ENCODE measurements at places on chromosomes 1 and 21.

DNA sequence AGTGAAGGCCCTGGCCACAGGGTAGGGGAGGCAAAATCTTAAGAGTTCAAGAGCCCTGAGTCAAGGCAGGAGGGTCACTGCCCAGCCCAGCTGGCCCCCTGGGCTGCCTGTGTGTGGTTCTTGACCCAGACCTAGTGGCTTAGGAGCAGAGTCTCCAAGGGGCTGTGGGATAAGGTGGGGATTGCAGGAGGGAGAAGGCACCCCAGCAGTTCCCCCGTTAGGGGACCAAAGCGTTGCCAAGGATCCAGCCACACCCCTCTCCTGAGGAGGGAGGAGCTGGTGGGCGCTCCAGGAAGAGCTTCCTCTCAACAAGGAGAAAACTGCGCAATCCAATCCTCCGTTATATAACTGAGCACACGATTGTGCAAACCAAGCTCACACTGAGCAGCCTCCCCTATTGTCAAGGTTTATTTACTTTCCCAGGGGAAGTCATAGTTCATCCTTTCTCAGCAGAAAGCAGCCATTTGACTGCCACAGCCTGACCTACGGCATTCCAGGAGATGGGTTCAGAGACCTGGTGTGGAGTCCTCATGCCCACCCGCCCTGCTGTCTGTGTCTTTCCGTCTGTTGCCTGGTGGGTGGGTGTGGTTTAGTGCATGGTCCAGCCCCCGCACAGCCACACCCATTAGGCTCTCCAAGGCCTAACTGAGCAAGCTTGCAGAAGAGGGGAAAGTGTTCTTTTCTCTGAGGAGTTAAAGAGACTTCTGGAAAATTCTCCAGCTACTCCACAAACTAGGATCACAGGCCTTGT lies 3.5 kb downstream of the EPHX1 start:
- no peak for DNase-seq

GRCh38 chr1:2019571-2020309 lies 595 bp downstream of the GABRD start:
- no peak for DNase-seq

GRCh38 chr1:178912597-178912996 lies 41.7 kb upstream of the ANGPTL1 start:
- no peak for DNase-seq

DNA sequence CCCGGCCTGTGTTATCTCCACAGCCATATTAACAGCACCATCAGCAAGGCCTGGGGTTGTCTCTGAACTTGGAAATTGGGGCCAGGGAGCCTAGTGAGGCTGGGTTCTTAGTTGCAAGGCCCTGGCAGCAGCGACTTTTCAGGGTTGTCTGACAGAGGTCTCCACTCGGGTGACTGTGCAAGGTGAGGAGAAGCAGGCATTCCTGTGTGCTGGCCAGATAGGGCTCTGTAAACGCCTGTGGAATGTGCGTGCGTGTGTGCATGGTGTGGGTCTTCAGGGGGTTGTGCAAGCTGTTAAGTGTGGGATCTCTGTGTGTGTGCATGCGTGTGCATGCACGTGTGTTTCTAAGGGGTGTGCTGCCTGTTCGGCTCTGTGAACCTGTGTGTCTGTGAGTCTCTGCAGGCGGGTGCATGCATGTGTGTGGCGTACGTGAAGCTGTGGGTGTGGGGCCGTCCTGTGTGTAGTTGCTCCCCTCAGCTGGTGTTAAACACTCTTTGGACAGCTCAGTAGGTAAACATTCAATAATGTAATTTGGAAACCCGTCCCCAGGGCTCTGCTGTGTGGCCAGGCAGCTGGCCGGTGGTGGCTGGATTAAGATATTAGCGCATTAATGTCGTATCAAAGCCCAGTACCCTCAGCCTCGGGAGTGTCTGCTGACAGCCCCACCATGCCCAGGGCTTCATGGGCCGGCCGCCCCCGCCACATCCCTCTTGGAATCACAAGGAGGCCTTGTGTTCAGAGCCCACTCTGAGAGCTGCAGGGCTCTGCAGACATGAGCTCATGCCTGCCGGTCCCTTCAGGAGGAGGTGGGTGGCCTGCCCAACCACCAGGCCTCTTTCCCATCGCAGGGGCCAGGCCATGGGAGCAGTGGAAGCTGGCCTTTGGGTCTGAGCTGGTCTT lies 189.9 kb downstream of the FOXD2 start:
- DNase-seq = no peak

DNA sequence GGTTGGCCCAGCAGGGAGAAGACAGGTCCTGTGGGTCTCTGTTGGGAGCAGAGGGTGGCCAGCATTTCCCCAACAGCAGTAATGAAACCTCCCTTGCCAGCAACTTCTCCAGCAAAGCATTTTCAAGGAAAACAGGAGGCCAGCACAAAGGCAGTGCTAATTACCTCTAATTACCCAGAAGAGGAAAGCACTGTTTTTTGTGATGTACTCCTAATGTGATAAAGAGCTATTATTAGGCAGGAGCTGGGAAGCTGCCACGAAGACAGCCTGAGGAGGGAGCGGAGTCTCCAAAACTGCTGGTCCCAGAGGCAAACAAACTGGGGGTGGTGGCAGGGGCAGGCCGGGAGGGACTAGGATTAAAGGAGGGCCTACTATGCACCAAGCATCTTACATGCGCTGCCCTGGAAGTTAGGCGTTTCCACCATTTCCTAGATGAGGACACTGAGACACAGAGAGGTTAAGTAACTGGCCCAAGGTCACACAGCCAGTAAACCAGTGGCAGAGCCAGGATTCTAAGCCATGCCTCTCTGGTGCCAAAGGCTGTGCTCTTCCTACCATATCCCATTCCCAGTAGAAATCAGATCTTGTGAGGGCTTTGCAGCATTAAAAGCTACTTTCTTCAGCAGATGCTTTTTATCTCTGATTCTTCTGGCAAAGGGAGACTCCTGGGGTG lies 24.5 kb downstream of the HTR6 start:
- no peak for DNase-seq

DNA sequence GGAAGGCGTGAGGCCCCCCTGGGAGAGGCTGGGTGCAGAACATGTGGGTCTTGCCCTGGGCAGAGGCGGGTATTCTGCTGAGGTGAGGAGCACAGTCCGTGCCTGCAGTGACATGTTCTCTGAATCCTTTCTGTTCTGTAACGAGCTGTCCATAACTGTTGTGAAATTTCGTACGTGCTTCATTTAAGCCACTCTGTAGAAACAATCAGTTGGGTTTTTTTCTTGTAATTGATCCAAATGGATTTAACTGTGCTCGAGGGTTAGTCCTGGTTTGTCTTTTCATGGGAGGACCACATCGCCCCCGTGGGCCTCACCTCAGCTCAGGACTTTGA lies 45.4 kb upstream of the DIP2A start:
- no peak for DNase-seq

DNA sequence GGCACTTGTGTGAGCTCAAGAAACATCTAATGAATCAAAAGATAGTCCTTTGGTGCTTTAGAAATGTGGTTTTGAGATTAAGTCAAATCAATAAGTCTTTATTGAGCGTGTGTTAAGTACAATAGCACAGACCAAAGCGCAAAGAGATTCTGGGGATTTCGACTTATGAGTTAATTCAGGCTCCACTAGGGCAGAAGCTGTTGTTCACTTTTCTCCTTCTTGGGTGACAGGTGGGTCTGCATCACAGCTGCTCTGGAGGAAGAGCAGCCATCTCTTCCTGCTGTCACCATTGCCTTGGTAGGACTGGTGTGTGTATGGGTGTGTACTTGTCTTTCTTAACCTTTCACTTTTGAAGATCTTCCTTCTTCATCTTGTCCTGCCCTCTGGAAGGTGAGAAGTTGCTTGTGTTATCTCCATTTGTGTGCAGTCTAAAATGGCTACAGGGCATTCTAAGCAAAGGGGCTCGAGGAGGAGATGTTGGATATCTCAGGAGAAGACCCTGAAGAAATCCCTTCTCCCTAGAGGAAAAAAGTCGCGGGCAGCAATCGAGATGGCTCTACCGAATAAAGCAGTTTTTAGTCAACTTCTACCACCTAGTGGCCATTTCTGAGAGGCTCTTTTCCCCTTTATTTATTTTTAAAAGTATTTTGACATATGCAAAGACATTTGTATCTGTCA lies 22.9 kb upstream of the DISC1 start:
- DNase-seq = no peak

DNA sequence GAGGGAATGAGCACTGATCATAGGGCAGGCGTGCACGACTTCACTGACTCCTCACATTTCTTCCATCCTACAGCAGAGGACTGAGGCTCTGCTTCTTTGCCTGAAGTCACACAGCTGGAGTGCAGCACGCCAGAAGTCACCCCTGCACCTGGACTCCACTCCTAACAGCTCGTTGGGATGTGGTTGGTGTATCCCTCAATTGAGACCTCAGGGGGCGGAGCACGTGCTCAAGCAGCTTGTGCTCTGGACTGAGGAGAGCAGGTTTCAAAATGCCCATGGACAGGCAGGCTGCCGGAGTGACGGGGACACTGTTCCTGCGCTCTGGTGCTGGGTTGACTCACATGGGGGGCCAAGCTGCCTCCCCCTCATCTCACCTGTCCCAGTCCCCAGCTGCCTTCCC lies 13.9 kb downstream of the CHIT1 start:
- no peak for DNase-seq

DNA sequence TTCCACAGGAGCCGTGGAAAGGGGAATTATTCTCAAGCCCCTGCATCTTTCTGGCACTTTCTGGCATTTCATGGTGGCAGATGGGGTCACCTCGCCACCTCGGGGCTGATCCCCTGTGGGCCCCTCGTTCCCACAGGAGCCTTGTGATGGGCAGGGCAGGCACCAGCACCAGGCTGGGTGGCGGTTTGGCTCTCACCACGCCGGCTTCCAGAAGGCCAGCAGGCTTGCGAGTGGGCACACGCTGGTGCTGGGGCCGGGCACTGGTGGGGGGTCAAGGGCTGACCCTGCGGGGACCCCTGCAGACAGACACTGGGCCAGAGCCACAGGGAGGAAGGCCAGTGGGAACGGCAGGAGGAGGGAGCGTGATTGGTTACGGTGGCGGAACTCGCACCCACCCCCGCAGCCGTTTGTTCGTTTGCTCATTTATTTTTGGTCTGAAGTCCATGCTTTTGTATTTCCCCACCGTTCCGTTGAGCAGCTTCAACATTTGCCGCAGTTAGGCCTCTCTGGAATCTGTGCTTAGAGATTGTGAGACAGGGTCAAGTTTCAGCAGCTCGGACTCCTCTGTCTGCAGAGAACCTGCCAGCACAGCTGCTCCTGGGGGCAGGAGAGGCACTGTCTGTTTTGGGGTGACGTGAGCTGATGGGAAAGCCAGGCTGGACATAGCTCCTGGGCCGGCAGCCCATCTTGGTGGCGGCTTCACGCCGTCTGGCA lies 5.3 kb downstream of the COL18A1 start:
- DNase-seq = no peak

GRCh38 chr21:34613679-34614627 lies 960 bp downstream of the RCAN1 start:
- DNase-seq = no peak

GRCh38 chr1:35656863-35657232 lies 15.5 kb upstream of the PSMB2 start:
- DNase-seq = no peak

DNA sequence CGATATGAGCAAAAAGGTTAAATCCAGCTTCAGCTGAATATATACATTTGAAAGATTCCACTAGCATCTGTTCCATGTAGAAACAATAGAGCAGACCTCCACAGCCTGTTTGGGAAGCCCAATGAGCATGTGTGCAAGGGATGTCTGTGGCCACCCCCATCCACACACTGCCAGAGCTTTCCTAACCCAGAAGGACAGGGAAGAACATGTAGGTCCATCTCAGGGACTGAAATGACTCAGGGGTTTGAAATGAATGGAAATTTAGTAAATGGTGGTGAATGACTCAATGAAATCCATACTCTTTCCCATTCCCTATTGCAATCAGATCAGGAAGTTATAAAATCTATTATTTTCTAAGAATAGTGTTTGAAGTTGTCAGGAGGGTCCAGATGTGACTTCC lies 397.2 kb downstream of the DUSP10 start:
- DNase-seq = no peak

GRCh38 chr1:19436716-19437476 lies 48.4 kb downstream of the CAPZB start:
- DNase-seq = no peak

DNA sequence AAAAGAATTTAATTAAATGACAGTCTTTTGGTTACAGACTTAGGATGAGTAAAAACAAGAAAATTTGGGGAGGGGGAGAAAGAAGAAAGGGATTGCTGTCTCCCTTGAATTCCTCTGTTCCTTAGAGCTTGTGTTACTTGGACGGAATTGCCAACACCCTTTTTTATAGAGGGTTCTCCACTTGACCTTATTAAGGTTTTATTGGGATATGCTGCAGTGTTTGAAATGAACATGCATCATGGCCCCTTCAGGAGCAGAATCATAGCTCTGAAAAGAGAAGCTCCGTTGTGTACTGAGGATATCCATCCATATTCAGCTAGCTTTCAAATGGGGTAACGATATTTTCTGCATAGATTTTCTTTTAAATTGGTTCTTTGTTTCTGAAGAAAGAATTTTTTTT lies 48.2 kb upstream of the DNASE2B start:
- no peak for DNase-seq

DNA sequence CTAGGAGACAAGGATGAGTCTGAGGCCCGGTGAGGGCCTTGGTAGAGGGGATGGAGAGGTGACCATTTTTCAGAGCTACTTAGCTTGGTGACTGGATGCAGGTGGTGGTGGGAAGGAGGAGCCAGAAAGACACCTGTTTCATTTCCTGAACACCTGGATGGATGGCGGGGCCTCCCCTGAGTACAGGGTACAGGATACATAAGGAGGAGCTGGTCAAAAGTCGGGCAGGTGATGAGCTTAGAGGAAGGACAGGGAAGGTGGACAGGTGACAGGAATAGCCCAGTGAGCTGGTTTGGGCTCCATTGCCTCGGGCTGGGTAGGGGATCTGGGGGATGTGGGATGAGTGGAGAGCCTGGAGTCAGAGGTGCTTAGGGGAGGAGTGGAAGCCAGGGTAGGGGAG lies 6.3 kb downstream of the FAAH start:
- no peak for DNase-seq

DNA sequence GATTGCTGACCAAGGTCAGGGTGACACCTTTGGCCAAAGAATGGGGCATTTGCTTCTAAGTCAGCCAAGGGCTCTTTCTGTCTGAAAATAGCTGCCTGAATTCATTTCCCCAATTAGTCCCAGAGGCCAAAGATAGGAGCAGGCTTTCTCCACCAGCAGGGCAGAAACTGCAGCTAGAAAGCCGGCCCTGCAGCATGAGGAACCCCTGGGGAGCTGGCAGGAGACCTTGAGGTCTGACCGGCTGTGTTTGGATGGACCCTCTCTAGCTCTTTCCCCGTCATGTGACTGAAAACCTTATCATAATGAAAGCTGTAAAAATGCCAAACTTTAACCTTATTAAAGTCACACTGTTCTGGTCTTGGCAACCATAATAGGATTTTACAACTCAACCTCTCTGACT lies 93.4 kb downstream of the CD58 start:
- DNase-seq = no peak

- no peak for DNase-seq
These were observed 84.6 kb upstream of the DPYD start for GRCh38 chr1:98005326-98006010.
